Choroid plexus epithelial cell (primary cell): ENCODE measurements at places on chromosomes 13 and 19.

- DNase-seq, result no peak
Measured at GRCh38 chr13:71875823-71876222, 8.8 kb upstream of the DACH1 start.

DNA sequence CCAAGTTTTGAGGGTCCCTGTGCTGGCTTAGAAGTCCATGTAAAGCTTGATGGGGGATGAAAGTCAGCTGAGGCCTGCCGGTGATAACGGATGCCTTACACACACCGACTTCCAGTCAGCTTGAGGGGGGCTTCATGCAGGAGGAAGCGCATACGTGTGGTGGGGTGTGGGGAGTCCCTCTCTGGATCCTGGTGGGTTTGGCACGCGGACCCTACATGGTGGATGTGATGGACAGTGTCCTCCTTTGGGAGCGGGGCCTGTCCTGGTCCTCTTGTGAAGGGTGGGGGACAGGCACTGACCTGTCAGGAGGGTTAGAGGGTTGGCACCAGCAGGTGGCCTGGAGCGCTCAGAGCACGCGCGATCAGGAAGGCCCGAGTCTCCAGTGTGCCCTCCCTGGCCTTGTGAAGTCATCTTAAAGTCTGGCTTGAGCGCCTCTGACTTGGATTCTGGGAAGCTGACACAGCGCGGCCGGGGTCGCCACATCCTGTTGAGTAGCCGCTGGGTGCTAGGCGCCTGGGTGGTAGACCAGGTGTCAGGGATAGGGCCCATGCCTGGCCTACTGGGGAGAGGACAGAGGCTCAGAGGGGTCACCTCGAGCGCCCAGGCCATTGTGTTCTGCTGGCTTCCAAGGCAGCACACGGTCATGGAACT lies 2.9 kb downstream of the DAZAP1 start:
- DNase-seq, result peak; percentile 73

DNA sequence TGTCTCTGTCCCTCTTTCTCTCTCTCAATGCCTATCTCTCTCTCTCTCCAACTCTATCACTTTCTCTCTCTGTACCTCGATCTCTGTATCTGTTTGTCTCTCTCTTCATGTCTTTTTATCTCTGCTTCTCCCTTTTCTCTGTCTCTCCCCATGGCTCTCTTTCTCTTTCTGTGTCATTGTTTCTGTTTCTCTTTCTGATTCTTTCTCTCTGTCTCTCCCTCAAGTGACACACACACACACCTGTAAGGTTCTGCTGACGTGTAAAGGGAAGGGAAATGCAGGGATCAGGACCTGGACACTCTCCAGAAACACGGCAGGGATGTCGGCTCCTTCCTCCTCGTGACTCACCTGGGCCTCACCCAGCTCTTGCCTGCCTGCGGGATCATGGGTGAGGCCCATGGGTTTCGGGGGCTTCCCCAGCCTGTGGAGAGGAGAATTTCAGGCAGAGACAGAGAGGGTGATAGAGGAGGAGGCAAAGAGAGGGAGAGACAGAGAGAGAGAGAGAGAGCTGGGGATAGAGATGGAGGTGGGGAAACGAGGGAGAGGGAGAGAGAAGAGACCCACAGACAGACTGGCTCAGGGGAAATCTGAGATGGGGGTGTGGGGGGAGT lies 5.4 kb upstream of the PLAUR start:
- DNase-seq, result peak; percentile 53

- DNase-seq, result no peak
Measured at GRCh38 chr13:110669036-110669435, 36.9 kb downstream of the CARS2 start.

- DNase-seq, result no peak
Measured at GRCh38 chr19:19741184-19741583, 8.3 kb upstream of the ZNF14 start.

DNA sequence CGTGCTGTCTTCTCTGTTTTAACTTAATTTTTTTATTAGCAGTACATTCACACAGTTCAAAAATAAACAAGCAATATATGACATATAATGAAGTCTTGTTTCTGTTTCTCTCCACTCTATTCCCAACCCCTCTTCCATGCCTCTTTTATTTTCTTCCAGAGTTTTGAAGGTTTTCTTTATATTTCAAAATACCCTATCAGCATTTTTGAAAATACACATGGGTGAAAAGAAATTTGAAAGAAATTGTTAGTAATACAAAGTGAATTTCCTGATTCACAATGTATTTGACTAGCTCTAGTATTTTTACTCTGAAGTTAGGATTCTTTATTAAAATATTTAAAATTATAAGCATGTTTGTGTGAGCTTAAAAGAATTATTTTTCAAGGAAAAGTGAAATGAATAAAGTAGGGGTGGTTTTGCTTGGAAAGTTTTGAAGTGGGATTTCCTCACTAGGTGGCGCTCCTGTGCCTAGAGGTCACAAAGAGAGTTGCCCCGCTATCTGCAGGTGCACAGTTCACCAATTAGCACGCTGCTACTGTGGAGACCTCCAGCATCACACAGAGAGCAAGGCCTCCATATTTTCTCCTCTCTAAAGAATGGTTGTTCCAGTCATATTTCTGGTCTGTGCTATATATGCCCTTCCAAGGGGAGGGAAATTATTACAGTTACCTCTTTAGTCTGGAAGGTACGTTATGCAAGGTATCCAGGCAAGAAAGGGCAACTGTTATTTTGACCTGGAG lies 37.6 kb downstream of the SOX21 start:
- DNase-seq, result peak; percentile 60

DNA sequence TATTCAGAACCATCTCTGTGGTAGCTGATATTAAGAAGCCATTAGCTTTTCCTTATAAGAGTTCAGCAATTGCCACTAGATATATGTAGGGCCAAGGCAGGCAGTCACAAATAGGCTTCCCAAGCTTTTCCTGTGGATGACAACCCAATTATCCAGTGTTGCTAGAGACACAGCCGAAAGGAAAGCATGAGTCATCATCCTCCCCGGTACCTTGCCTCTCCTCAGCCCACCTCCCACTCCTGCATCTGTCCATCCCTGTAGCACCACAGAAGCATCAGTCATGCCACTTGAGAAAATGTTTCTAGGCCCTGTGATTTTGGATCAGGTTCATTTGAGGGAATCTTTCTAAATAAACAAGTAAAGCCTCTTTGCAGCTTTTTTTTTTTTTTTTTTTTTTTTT lies 204.3 kb downstream of the DNAJC15 start:
- no peak for DNase-seq

- DNase-seq, result peak; percentile 16
Measured at GRCh38 chr19:43966079-43966694, 15.2 kb downstream of the ZNF221 start.

DNA sequence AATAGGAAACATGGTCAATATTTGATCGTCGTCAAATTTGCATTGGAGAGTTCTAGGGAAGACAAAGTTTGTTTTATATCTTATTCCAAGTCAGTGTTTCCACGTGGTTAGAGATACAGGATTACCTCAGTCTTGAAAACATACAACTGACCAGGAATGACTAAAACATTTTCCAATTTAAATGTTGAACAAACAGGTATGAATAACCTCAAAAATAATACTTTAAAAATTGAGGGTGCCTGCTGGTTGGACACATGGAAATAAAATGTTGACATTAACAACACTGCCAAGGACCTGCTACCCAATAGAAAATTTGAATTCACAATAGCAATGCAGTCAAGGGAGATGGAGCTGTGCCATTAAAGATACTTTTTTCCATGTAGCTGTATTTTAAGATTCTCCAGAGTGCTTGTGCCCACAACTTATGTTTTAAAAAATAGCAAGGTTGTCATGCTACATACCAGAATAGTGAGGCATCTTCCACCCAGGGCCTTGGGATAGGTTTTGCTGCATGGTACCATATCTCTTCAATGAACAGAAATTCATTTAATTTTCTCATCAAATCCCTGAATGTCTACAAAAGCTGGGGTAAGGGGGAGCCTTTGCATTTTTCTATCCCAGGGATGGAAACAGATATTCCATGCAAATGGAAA lies 260.8 kb downstream of the EFNB2 start:
- DNase-seq, result no peak

DNA sequence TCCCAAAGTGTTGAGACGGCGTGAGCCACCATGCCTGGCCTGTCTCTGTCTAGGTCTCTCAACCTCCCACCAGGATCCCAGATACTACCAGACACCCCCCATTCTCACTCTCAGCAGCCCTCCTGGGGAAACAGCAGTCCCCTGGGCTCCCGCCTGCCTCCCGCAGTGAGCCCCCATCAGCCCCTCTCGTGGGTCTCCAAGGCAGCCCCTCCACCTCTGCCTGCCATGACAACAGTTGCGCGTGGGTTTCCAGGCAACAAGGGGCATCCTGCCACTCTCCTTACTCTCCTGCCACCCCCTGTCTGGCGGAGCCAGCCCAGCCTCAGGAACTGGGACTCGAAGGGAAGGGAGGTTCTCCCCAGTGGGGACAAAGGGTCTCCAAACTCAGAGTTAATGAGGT lies 5.2 kb downstream of the LRRC4B start:
- no peak for DNase-seq

DNA sequence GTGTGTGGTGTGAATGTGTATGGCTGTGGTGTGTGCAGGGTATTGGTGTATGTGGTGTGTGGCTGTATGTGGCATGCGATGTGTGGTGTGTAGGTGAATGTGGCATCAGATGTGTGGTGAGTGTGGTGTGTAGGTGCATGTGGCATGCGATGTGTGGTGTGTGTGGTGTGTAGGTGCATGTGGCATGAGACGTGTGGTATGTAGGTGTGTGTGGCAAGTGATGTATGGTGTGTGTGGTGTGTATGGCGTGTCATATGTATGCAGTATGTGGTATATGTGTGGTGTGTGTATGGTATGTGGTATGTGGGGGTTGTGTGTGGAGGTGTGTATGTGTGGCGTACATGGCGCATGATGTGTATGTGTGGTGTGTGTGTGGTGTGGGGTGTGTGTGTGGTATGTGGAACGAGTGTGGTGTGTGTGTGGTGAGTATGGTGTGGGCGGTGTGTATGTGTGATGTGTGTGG lies 63.4 kb downstream of the PEPD start:
- no peak for DNase-seq

DNA sequence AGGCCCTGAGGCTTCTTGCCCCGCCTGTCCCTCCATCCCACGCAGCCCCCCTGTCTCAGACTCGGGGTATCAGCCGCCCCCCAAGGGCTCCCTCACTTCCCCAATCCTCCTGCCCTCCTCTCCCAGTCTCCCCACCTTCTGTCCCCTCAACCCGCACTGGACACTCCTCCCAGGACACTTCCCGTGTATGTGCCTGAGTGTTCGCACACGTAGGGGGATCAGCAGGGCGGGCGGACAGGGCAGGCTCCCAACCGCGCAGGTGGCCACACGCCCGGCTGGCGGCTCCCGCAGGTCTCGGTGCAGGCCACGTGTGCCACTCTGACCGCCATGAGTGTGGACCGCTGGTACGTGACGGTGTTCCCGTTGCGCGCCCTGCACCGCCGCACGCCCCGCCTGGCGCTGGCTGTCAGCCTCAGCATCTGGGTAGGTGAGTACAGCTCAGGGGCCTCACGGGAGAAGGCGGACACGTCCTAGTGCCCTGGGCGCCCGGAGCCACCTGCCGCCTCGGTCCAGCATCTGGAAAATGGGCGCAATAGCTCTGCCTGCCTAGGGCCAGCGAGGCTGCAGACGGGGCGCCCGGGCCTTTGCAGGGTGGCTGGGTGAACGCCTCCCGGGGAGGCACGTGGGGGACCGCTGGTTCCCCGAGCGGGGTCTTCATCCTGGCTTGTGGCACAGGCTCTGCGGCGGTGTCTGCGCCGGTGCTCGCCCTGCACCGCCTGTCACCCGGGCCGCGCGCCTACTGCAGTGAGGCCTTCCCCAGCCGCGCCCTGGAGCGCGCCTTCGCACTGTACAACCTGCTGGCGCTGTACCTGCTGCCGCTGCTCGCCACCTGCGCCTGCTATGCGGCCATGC lies 2.3 kb downstream of the KISS1R start:
- no peak for DNase-seq

GRCh38 chr13:45700971-45701900 lies 884 bp upstream of the CBY2 start:
- DNase-seq, result no peak
